ENCODE measurements at places on chromosomes 13 and 19.

DNA sequence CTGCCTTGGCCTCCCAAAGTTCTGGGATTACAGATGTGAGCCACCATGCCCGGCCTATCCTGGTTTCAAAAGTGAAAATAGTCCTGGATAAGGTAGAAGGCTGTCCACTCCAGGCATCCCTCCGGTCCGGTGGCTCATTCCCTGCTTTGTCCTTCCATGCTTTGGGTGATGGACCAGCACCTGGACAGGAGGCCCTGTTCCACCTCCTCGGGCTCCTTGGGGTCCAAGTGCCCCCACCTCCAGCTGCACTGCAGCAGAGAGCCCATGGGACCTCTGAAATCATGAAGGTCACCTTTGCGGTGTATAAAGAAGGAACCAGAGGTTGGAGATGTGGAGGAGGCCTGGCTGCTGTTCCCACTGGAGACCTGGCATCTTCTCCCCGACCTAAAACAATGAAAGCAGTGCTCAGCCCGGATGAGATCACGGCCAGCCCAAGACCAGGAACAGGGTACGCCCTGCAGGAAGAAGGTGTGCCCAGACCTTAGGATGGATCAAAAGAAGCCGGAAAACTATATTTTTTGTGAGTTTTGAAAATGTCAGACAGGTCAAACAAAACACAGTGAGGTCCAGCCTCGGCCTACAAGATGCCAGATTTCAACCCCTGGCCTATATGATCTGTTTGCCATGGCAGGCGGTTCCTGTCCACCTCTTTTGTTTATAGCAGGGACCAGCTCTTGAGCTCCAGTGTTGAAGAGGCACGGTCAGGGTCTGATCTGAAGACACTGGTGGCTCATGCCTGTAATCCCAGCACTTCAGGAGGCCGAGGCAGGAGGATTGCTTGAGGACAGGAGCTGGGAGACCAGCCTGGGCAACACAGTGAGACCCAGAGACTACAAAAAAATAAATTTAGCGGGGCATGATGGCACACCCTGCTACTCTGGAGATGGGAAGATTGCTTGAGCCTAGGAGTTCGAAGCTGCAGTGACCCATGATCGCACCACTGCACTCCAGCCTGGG is 5.8 kb downstream of the LSR start:
- no peak for DNase-seq

- DNase-seq = peak; percentile 7
These were observed 39.4 kb downstream of the VAV1 start for GRCh38 chr19:6811906-6812305.

DNA sequence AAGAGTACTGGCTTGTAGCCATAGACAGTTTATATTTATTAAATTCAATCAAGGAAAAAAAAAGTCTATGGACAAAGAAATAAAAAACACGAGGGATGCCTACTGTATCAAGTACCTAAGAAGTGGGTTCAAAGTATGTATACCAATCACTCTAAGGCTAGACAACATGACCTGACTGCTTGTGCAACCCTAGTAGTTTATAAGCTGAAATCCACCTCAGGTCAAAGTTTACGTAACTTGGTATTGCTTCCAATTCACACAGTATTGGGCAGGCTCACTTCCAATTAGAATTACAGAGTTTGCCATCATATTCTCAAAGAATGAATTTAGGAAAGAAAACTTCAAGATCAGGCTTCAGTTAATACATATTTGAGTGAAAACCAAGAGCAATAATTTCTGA is 657.8 kb downstream of the DACH1 start:
- no peak for DNase-seq

DNA sequence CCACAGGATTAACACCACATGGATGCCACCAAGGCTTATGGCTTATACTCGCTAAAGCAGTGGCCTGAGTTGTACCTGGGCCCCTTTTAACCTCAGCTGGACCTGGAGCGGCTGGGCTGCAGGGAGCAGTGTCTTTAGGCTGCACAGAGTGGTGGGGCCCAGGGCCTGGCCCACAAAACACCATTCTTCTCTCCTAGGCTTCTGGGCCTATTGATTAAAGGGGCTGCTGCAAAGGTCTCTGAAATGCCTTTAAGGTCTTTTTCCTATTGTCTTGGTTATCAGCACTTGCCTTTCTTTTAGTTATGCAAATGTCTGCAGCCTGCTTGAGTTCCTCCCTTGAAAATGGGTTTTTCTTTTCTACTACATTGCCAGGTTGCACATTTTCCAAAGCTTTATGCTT is 973.9 kb upstream of the PRR20A start:
- no peak for DNase-seq

DNA sequence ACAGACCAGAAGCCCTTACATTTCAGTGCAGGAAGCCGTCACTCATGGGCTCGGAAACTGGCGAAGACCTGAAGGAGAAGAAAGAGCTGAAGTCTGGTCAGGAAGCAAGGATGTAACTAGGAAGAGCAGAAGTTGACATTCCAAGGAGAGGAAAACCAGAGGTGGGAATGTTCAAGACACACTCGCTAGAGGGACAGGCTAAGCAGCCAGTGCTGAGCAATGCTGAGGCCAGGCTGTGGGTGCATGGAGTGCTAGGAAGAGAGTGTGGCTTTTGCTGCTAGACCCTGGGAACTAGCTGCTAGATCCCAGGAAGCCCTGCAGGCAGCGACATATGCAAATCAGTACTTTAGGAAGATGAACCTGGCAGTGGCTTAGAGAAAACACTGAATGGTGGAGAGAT is 12.1 kb upstream of the URAD start:
- no peak for DNase-seq

GRCh38 chr13:72692884-72693514 is 34.4 kb downstream of the MZT1 start:
- DNase-seq = no peak

GRCh38 chr13:107883561-107884175 is 331.7 kb downstream of the LIG4 start:
- DNase-seq = peak; percentile 51

DNA sequence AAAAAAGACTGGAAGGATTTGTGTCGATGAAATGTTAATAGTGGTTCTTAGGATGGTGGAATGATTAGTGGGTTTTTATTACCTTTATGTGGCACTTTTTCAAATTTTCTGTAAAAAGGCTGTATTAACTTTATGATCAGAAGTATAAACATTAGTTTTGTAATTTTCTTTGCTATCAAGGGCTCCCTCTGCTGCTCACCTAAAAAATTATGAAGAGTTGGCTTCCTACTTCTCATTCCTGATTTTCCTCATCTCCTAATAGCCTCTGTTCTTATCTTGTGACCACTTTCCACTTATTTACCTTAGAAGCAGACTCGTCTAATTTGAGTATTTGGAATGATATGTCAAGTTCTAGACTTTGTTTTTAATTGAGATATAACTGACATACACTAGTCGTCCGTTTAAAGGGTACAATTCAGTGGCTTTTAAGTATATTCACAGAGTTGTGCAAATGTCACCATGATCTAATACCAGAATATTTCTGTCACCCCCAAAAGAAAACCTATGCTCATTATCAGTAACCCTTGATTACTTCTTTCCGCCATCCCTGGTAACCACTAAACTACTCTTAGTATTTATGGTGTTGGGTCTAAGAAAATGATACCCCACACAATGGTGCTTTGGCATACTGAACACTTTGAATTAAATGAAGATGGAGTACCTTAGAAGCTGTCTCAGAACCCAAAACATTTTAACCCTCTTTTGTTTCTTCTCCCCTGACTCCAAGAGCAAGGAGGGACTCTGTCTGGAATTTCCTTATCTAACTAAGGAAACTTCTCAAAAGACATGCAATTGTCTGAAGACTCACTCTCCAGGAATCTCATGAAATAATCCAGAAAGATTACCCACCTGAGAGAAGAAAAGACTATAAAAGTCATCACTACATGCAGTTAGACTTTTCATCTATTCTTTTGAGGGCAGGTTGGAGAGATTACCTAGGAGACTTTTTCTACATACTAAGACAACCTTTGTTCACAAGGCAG is 311.3 kb downstream of the DLEU7 start:
- DNase-seq = no peak

DNA sequence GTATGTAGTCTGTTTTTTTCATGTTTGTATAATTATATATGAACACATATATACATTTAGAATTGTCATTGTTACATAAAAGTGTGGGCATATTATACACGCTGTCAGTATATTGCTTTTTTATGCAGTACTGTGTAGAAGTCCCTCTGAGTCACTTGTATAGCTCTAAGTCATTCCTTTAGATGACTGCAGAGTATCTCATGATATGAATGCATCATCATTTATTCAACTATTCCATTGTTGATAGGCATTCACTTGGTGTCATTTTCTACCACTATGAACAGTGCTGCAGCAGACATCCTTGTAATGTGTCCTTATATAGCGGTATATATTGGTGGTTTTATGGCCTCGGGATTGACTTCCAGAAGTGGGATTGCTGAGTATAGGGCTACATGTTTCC is 15.3 kb downstream of the RFXAP start:
- DNase-seq = no peak

GRCh38 chr13:85095418-85096272 is 703.6 kb downstream of the SLITRK6 start:
- no peak for DNase-seq

DNA sequence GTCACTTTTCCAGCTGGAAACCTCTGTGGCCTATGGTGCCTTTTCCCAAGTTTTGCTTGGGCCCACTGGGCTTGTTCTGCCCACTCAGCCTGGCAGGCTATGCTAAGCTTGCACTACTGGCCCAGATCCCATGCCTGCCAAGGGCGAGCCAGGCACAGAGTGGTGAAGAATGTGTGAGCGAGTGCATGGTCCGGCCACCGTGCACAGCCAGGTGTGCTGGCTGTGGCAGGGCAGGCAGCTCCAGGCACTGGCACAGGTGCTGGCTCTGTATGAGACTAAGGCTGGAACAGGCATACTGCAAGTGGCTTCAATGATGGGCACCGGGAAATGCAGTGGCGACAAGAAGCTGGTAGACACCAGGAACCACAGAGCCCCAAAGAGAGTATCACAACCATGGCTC is 50.1 kb upstream of the MAB21L1 start:
- DNase-seq = no peak

All from GM04504 (cell line).